ENCODE measurements at places on chromosomes 16 and 17.
A peak's percentile ranks its signal among the peaks of the same experiment; 100 is the strongest.

- peak; percentile 83 for DNase-seq
Measured at GRCh38 chr16:29745853-29746345, at the start of gene C16orf54. C16orf54 (minus strand) TSS chr16:29745990; CDS start chr16:29744951, 1,039 bp downstream.

- DNase-seq = no peak
Measured at GRCh38 chr17:50708050-50709000, 611 bp upstream of the ANKRD40 start.

GRCh38 chr16:88591577-88592021 is 21.4 kb downstream of the ZC3H18 start:
- peak; percentile 43 for DNase-seq

DNA sequence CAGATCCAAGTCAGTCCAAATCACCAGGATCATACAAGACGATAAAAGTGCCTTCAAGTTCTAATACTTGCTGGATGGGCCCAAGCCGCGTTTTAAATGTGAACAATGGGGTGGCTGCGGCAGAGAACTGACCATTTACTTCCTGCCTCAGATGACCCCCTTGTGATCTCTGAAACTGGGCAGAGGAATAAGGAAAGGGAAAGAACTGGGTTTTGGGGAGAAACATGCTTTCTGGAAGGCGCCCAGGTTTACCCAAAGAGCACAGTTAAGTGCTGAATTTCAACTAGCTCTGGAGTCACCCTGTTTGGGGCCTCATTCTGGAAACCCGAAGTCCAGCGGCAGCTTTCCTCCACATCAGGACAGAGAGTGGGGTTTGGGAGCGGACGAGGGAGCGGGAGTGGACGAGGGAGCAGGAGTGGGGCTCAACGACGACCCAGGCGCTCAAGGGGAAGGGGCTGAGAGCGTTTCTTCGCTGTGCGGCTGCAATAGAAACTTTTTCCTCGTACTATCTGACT is 1.6 kb downstream of the FAM20A start:
- no peak for DNase-seq
